T-helper 17 cell (primary cell): ENCODE measurements at places on chromosomes 12 and 14. TPM values are rescaled to one million over a fixed set of nuclear protein-coding genes. Genes with fewer than 3 reads are reported as not detected.

GRCh38 chr12:6807170-6807569, 14.5 kb upstream of the GPR162 start:
- peaks cover 8% of the 10 kb centered on the region for H3K36me3 ChIP-seq
- no peaks in the 10 kb centered on the region for H3K27me3 ChIP-seq
- H3K4me3 ChIP-seq = no peak overlapping the region
- no peak for DNase-seq
- H3K4me1 ChIP-seq = peaks cover 19% of the 10 kb centered on the region

DNA sequence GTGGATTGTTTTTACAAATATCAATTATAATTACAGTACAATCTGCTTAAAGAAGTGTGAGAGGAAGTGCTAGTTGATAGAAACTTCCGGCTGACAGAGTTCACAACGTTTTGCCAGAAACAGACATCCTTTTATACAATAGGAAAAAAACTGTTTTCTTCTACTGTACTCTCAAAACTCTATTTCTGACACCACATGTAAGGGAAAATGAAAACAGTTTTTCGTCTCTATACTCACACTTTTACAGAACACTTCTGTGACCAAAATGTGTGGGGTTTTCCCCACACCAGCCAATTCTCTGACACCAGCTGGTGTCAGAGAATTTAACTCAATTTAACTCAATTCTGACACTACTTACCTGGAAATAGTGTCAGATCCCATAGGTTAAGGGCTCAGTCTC, 24.2 kb upstream of the HIF1A start:
- H3K27me3 ChIP-seq = no peaks in the 10 kb centered on the region
- H3K36me3 ChIP-seq = no peaks in the 10 kb centered on the region
- peaks cover 8% of the 10 kb centered on the region for H3K4me1 ChIP-seq
- no peak overlapping the region for H3K27ac ChIP-seq
- DNase-seq = no peak

- peaks cover 14% of the 10 kb centered on the region for H3K4me1 ChIP-seq
- peak overlapping the region; percentile 16 for H3K27ac ChIP-seq
- H3K36me3 ChIP-seq = no peaks in the 10 kb centered on the region
- no peak overlapping the region for H3K4me3 ChIP-seq
- no peak for DNase-seq
- no peaks in the 10 kb centered on the region for H3K27me3 ChIP-seq
These were observed 35.2 kb downstream of the ZFP36L1 start for GRCh38 chr14:68757618-68758081.

- H3K36me3 ChIP-seq = no peaks in the 10 kb centered on the region
- no peak overlapping the region for H3K27ac ChIP-seq
- H3K4me1 ChIP-seq = no peaks in the 10 kb centered on the region
- no peaks in the 10 kb centered on the region for H3K27me3 ChIP-seq
- DNase-seq = no peak
These were observed 293.8 kb downstream of the GRIN2B start for GRCh38 chr12:13687633-13688032.

DNA sequence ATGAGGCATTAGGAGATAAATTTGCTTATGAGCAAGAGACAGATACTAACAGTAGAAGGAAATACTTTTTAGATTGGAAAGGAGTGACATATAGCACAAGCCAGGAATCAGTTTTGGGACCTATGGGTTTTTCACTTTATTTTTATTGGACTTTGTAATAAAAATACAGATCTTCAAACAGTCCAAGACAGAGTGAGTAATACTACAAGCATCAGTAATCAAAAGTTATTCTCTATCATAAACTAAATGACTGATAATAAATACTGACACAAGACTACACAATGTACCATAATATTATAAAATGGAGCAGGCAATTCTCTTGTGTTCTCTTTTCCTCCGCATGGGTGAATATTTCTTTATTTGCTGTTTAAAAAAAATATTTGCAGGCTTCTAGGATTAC, 85.8 kb downstream of the DERA start:
- H3K4me3 ChIP-seq = no peak overlapping the region
- peaks cover 6% of the 10 kb centered on the region for H3K36me3 ChIP-seq
- H3K4me1 ChIP-seq = no peaks in the 10 kb centered on the region
- no peaks in the 10 kb centered on the region for H3K27me3 ChIP-seq

DNA sequence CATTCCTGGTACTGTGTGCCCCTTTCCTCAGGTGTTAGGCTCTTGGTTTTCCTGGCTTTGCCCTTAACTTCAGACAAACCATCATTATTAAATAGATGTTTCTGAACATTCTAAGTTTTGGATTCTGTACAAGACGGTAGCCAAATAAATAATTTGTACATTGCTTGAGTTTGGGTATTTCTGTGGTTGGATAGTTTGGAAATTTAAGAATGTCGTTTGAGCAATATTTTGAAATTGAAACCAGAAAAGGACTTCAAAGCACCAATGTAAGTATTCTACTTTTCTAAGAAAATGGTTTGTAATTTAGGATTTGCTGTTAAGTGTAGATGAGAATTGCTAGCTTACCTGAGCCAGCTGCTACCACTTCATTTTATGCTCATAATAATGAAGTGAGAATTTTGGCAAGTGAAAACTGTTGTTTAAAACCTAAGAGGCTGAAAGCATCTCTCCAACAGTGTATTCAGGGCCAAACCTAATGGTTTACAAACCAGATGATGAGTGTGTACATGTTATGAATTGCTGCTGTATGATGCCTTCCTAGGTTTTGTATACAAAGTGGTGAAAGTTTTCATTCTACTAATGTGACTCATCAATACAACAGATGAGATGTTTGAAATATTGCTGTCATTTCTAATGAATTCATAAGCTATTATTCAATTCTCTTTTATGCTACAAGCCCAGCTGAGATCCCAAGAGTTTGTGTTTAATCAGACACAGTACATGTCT, 181.5 kb upstream of the PRKD1 start:
- no peaks in the 10 kb centered on the region for H3K27me3 ChIP-seq
- no peak overlapping the region for H3K27ac ChIP-seq
- DNase-seq = no peak
- no peaks in the 10 kb centered on the region for H3K4me1 ChIP-seq
- H3K4me3 ChIP-seq = no peak overlapping the region

DNA sequence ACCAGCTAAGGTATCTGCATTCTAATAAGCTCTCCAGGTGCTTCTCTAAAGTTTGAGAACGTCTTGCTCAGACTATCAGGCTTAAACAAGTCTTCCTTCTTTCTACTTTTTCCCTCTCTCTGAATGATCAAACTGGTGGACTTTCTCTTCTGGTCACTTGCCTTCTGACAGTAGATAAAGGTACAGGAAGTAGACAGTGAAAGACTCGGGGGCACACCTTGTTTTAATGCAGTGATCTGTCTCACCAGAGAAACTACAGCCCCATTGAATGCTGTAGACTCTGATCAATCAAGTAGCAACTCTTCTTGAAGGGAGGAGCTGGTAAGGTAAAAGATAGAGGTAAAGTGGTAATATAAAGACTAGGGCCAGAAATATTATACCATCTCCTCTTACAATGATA, 48.1 kb upstream of the ATXN7L3B start:
- H3K27ac ChIP-seq = no peak overlapping the region
- no peaks in the 10 kb centered on the region for H3K36me3 ChIP-seq
- peaks cover 10% of the 10 kb centered on the region for H3K27me3 ChIP-seq
- DNase-seq = no peak
- H3K4me3 ChIP-seq = peak overlapping the region; percentile 36

- peaks cover 5% of the 10 kb centered on the region for H3K36me3 ChIP-seq
- no peak overlapping the region for H3K4me3 ChIP-seq
- no peaks in the 10 kb centered on the region for H3K27me3 ChIP-seq
- no peak for DNase-seq
- no peak overlapping the region for H3K27ac ChIP-seq
These were observed 95.3 kb downstream of the BICD1 start for GRCh38 chr12:32201976-32202375.

GRCh38 chr12:55692631-55693322, 14.9 kb downstream of the ITGA7 start:
- DNase-seq = no peak
- H3K4me1 ChIP-seq = no peaks in the 10 kb centered on the region
- H3K4me3 ChIP-seq = no peak overlapping the region
- H3K27me3 ChIP-seq = peaks cover 11% of the 10 kb centered on the region

DNA sequence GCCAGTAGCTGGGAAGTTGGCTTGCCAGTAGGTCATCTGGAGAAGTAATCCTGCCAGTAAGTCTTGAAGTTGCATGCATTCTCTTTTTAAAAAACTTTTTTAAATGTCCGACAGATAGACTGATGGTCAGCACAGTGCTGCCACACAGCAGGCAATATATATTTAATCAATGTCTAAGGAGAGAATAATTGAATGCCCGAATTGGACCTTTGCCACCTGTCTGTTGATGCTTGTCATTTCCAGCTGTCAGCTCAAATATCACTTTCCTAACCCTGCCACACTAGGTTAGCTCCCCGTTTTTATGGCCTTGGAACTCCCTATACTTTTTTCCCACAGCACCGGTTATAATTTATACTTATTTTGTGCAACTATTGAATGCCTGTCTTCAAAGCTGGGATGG, 2.1 kb upstream of the SLC15A4 start:
- no peak for DNase-seq
- H3K36me3 ChIP-seq = no peaks in the 10 kb centered on the region
- H3K4me3 ChIP-seq = no peak overlapping the region

DNA sequence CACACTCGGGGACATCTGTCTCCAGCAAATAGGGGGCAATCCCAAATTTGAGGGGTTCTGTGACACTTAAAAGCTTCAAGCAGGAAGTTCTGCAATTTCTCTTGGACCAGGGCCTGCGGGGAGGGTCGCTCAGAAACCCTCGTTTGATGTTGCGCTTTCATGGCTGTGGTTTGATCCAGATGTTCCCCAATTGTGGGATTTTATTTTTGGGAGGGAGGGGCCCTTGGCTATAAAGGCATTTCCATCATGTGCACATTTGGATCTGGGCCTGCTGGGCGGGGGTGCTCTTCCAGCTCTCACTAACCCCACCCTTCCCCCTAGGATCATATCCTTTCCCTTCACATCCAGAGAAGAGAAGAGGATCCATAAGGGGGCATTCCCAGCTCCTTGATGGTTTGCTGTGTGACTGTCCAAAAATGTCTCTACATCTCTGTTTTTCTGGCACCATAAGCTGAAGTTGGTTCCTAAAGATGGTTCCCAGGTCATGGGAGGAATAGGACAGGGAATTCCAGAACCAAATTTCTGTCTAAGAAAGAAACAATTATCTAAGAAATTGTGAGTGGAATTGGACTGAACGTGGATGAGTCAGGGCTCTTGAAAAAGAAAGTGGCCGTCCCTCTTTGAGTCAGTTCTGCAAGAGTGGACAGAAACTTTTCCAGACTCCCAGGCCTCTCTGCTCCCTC, 47.2 kb downstream of the SMUG1 start:
- H3K27me3 ChIP-seq = peaks cover 60% of the 10 kb centered on the region
- no peak overlapping the region for H3K4me3 ChIP-seq
- H3K36me3 ChIP-seq = peaks cover 7% of the 10 kb centered on the region

GRCh38 chr12:402029-402389, 565 bp downstream of the CCDC77 start:
- no peak overlapping the region for H3K27ac ChIP-seq
- peaks cover 5% of the 10 kb centered on the region for H3K4me1 ChIP-seq
- peaks cover 7% of the 10 kb centered on the region for H3K36me3 ChIP-seq
- no peaks in the 10 kb centered on the region for H3K27me3 ChIP-seq
- H3K4me3 ChIP-seq = no peak overlapping the region
- DNase-seq = no peak

DNA sequence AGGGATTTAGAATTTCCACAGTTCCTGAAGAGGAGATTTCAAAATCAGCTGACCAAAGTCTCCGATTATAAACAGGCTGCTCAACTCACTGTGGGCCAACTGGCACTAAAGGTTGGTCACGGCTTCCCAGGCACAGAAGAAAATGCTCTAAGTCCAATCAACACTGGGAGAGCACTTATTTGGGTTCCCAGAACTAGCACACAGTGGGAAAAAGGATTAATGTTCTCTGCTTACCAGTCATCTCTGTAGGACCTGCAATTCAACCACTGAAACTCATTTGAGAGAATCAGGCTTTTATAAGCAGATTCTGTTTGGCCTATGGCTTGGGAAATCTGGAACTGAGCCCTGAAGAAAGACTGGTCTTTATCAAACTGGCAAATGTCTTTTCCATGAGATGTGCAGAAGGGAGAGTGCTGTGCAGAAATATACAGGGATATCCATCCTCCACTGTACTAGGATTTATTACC, 49.4 kb downstream of the ABCC9 start:
- no peaks in the 10 kb centered on the region for H3K4me1 ChIP-seq
- H3K36me3 ChIP-seq = no peaks in the 10 kb centered on the region

DNA sequence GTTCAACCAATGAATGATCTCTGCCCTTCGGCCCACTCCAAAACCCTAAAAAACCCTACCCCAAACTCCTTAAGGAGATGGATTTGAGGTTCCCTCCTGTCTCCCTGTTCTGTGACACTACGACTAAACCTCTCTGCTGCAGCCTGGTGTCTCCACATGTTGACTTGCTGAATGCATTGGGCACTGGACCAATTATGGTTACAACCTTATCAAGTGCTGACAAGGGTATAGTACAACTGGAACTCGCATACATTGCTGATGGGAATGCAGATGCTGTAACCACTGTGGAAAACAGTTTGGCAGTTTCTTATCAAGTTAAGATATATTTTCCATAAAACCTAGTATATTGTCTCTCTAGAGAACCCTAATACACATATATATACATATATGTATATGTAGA, 6.3 kb upstream of the DICER1 start:
- H3K27me3 ChIP-seq = no peaks in the 10 kb centered on the region
- peaks cover 4% of the 10 kb centered on the region for H3K4me1 ChIP-seq
- H3K27ac ChIP-seq = no peak overlapping the region
- H3K4me3 ChIP-seq = no peak overlapping the region

DNA sequence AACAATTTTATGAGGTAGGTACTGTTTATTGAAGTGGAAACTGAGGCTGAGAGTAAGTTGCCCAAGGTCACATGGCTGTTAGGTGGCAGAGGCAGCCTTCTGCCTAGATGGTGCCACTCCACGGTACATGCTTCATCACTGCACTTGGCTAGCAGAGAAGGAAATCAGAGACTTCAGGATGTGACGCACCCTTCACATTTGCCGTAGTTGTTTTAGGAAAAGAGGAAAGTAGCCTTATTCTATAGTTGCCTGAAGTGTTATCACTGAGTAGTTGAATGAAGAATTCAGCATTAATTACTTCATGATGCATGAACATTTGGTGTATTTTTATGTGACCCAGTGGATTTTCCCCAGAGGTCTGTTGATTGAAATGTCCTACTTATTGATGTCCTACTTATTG, 55.7 kb downstream of the ERC1 start:
- no peak overlapping the region for H3K27ac ChIP-seq
- no peak overlapping the region for H3K4me3 ChIP-seq
- DNase-seq = no peak

- no peak for DNase-seq
- no peaks in the 10 kb centered on the region for H3K36me3 ChIP-seq
- no peak overlapping the region for H3K27ac ChIP-seq
- H3K27me3 ChIP-seq = peaks cover 50% of the 10 kb centered on the region
- no peak overlapping the region for H3K4me3 ChIP-seq
These were observed 125.1 kb downstream of the STAB2 start for GRCh38 chr12:103712216-103712615.

IL22 gene
- 0.50 TPM for total RNA-seq

SLC17A8 gene
- total RNA-seq = not detected

TBX3 gene
- total RNA-seq = 0.10 TPM

HOTAIR gene
- not detected for total RNA-seq

CLEC4D gene
- not detected for total RNA-seq

LRRC23 gene
- total RNA-seq = 7.3 TPM
